Bladder microvascular endothelial cell (primary cell): ENCODE measurements at places on chromosomes 1 and 21. TPM values are rescaled to one million over a fixed set of nuclear protein-coding genes. Genes with fewer than 3 reads are reported as not detected.

SUSD4 gene
- 0.13 TPM in 1 of 2 replicates, not detected in the other for total RNA-seq

KRTAP12-2 gene
- total RNA-seq: not detected in 2 replicates

KLHDC8A gene
- not detected in 2 replicates for total RNA-seq

BSDC1 gene
- 40.8 and 65.2 TPM in 2 replicates for total RNA-seq

COL9A2 gene
- 0.16 and 0.63 TPM in 2 replicates for total RNA-seq

SLAMF9 gene
- total RNA-seq: not detected in 2 replicates

RAB4A gene
- 9.9 and 21.1 TPM in 2 replicates for total RNA-seq

ETNK2 gene
- 6.2 and 15.5 TPM in 2 replicates for total RNA-seq

KCNA3 gene
- total RNA-seq: not detected in 2 replicates

TRAF3IP3 gene
- total RNA-seq: not detected in 2 replicates

ERICH3 gene
- total RNA-seq: not detected in 2 replicates

NPR1 gene
- total RNA-seq: 19.4 and 30.6 TPM in 2 replicates

TRNP1 gene
- 5.2 and 5.8 TPM in 2 replicates for total RNA-seq

SLC25A34 gene
- under 0.01 and 0.44 TPM in 2 replicates for total RNA-seq

KCNAB2 gene
- total RNA-seq: 1.6 and 2.7 TPM in 2 replicates

CPT2 gene
- 8.3 and 10.1 TPM in 2 replicates for total RNA-seq

ESRRG gene
- under 0.01 TPM in 1 of 2 replicates, not detected in the other for total RNA-seq

NLRP3 gene
- total RNA-seq: under 0.01 and 0.31 TPM in 2 replicates

SLC6A17 gene
- under 0.01 and 1.1 TPM in 2 replicates for total RNA-seq

GLIS1 gene
- total RNA-seq: under 0.01 TPM in 1 of 2 replicates, not detected in the other

OPRD1 gene
- total RNA-seq: under 0.01 TPM in 1 of 2 replicates, not detected in the other

CAMK1G gene
- not detected in 2 replicates for total RNA-seq

LZIC gene
- 13.8 and 22.6 TPM in 2 replicates for total RNA-seq

STPG1 gene
- total RNA-seq: 2.6 and 3.2 TPM in 2 replicates

AK2 gene
- 48.9 and 87.6 TPM in 2 replicates for total RNA-seq

FAM163A gene
- total RNA-seq: 0.25 TPM in 1 of 2 replicates, not detected in the other

ADCY10 gene
- under 0.01 TPM in 2 replicates for total RNA-seq

E2F2 gene
- total RNA-seq: 1.9 and 2.8 TPM in 2 replicates

NPHS2 gene
- total RNA-seq: not detected in 2 replicates

LMX1A gene
- 0.13 TPM in 1 of 2 replicates, not detected in the other for total RNA-seq

WNT4 gene
- total RNA-seq: 0.25 and 0.32 TPM in 2 replicates

PPIH gene
- 19.9 and 26.2 TPM in 2 replicates for total RNA-seq

FTCD gene
- total RNA-seq: 0.16 TPM in 1 of 2 replicates, not detected in the other

C4BPA gene
- not detected in 2 replicates for total RNA-seq

NGF gene
- 0.13 and 0.32 TPM in 2 replicates for total RNA-seq

F13B gene
- not detected in 2 replicates for total RNA-seq

HAX1 gene
- total RNA-seq: 75.7 and 82.6 TPM in 2 replicates

CXADR gene
- 1.3 and 76.5 TPM in 2 replicates for total RNA-seq

ADORA3 gene
- 0.16 TPM in 1 of 2 replicates, not detected in the other for total RNA-seq

C1orf185 gene
- total RNA-seq: not detected in 2 replicates

PODN gene
- under 0.01 and 0.25 TPM in 2 replicates for total RNA-seq
